ENCODE measurements at places on chromosomes 16 and 17. TPM values are rescaled to one million over a fixed set of nuclear protein-coding genes. Genes with fewer than 3 reads are reported as not detected.

Gene CTRL
- 0.27 TPM for total RNA-seq

- no peak for DNase-seq
Observed at GRCh38 chr17:73749337-73749823, 105.1 kb upstream of the SDK2 start.

DNA sequence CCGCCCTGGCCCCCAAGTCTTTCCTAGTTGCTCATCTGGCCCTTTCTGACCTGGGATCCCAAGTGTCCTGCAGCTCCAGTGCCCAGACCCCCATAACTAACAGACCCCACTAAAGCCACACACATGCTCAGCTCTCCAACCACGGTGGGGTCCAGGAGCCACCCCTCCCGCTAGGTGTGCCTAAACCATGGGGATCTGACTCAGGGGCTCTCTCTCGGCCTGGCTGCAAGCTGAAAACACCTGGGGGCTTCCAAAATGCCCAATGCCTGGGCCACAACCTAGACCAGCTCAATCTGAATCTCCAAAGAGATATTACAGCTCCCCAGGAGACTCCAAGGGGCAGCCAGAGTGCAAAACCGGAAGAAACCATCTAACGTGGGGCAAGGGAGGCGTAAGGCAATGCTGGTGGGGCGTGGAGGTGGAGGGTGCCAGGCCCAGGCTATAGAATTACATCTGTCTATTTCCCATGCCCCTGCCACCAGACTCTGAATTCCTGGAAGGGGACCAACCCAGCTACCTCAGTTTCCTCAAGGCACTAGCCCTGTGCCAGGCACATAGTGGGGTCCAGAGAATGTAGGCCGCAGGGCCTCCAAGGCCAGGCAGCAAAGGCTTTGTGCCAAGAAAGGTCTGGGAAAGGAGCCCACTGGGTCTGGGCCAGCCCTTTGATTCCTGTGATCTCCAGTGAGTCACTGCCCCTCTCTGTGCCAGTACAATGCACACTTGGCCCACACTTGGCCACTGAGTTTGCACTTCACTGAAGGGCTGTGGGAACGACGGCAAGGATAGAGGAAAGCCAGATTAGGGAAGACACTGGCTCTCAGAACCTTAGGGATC lies 3.3 kb downstream of the CD2BP2 start:
- peak; percentile 93 for DNase-seq

GRCh38 chr16:82358606-82359221 lies 188.7 kb upstream of the MPHOSPH6 start:
- DNase-seq: no peak

GRCh38 chr17:21213638-21214014 lies 335 bp downstream of the TMEM11 start:
- no peak for DNase-seq

Gene KRTAP4-1
- total RNA-seq: not detected

- peak; percentile 93 for DNase-seq
Observed at GRCh38 chr16:69286941-69287713, 24.0 kb upstream of the VPS4A start.

- DNase-seq: no peak
Observed at GRCh38 chr16:4316108-4316863, 419 bp downstream of the GLIS2 start.

- no peak for DNase-seq
Observed at GRCh38 chr16:71923941-71924690, 28.8 kb downstream of the IST1 start.

DNA sequence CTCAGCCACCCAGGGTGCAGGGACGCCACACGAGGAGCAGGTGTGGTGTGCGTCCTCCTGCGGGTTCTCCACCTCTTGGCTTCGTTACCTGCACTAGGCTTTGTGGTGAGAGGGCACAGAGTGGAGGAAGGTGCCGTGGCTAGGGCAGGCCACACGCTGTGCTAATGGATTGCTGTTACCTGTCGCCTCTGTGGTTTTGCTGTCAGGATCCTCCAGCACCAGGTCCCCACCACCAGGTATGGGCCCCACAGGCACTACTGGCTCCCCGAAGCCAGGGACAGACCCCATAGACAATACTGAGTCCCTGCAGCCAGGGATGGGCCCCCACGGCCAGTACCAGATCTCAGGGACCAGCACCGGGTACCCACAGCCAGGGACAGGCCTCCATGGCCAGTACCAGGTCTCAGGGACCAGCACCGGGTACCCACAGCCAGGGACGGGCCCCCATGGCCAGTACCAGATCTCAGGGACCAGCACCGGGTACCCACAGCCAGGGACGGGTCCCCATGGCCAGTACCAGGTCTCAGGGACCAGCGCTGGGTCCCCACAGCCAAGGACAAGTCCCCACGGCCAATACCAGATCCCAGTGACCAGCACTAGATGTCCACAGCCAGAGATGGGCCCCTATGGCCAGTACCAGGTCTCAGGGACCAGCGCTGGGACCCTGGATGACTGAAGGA lies 315.6 kb downstream of the SEC14L1 start:
- no peak for DNase-seq

Gene ABI3
- total RNA-seq: 2.2 TPM

GRCh38 chr16:15829460-15829859 lies 27.4 kb downstream of the MYH11 start:
- peak; percentile 40 for DNase-seq

Gene ABCA3
- total RNA-seq: 15.0 TPM

Gene IL21R
- not detected for total RNA-seq

Gene NOXO1
- total RNA-seq: not detected

GRCh38 chr17:6040504-6040903 lies 29.7 kb upstream of the WSCD1 start:
- DNase-seq: no peak

DNA sequence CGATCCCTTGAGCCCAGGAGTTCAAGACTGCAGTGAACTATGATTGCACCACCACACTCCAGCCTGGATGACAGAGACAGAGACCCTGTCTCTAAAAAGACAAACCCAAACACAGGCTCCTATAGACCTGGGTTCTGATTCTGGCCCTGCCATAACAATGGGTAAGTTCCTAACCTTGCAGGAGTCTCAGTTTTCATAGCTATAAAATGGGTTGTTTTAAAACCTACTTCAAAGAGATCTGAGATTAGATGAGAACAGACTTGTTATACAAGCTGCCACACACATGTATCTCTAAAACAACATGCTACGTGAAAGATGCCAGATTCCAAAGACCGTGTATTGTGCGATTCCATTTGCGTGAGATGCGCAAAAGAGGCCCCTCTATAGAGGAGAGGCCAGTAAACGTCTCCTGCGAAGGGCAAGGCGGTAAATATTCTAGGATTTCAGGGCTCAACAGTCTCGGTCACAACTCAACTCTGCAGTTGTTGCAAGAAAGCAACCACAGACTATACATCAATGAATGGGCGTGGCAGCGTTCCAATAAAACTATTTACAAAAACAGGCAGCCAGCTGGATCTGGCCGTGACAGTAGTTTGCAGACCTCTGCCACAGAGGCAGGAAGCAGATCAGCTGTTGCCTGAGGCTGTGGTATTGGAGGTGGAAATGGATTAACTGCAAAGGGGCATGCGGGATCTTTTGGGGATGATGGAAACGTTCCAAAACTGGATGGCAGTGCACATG lies 5.9 kb downstream of the CORO7 start:
- no peak for DNase-seq
